ENCODE measurements at places on chromosomes 5 and 9. TPM values are rescaled to one million over a fixed set of nuclear protein-coding genes. Genes with fewer than 3 reads are reported as not detected.

DNA sequence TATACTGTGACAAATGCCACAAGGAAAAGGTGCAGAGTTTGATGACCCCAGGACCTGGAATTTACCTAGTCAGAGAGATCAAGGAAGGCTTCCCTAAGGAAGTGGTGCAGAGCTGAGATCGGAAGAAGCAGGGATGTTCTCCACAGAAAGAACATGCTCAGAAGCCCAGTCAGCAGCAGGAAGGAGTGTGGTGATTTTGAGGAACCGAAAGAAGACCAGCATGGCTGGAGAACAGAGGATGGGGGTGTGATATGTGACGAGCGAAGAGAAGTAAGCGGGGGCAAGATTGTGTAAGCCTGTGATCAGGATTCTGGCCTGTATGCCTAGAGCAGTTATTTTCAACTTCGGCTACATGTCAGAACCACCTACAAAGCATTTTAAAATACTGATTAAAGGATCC, 18.7 kb upstream of the PIK3R1 start:
- no peak overlapping the region for H3K4me3 ChIP-seq
- H3K27me3 ChIP-seq: no peaks in the 10 kb centered on the region
- H3K4me1 ChIP-seq: peaks cover 9% of the 10 kb centered on the region
- DNase-seq: no peak
- no peaks in the 10 kb centered on the region for H3K36me3 ChIP-seq

- H3K4me3 ChIP-seq: no peak overlapping the region
- no peaks in the 10 kb centered on the region for H3K36me3 ChIP-seq
- no peaks in the 10 kb centered on the region for H3K4me1 ChIP-seq
- no peak for DNase-seq
- no peaks in the 10 kb centered on the region for H3K27me3 ChIP-seq
These were observed 151.8 kb upstream of the RASA1 start for GRCh38 chr5:87115839-87116364.

The FOXD4 gene
- total RNA-seq: 0.23 TPM

GRCh38 chr5:173573126-173573960, 43.1 kb downstream of the BOD1 start:
- no peak overlapping the region for H3K27ac ChIP-seq
- no peaks in the 10 kb centered on the region for H3K36me3 ChIP-seq
- no peaks in the 10 kb centered on the region for H3K4me1 ChIP-seq
- DNase-seq: peak; percentile 71

DNA sequence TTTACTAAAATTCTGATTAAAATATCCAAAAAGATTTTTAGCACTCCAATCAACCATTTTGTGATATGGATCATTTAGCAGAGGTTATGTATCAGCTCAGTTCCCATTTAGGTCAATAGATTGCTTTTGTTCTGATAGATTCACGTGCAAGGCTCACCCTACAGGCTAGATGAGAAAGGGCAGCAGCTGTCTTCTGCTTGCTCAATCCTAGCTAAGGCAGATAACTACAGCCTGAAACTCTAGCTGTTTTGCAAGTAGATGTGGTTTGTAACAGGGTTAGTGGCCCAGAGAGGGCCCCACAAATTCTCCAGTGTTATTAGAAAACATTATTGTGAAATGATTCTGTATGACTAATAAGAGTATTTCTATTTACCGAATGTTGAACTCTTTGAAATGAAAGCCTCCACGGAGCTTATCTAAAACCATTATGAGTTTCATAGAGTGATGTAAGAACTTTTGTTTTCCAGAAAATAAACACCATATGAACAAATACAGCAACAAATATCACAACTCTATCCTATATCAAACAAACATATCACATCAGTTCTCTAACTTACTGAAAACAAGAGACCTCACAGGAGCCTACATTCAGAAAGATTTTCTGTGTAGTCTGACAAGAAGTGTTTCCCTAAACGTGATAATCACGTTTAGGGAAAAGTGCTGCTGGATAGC, 841.9 kb upstream of the ACO1 start:
- H3K36me3 ChIP-seq: no peaks in the 10 kb centered on the region
- no peaks in the 10 kb centered on the region for H3K27me3 ChIP-seq
- peak; percentile 29 for DNase-seq

GRCh38 chr9:90433398-90433941, 209.2 kb downstream of the DIRAS2 start:
- H3K4me1 ChIP-seq: no peaks in the 10 kb centered on the region
- DNase-seq: no peak
- H3K27me3 ChIP-seq: no peaks in the 10 kb centered on the region

- no peak for DNase-seq
- peak overlapping the region; percentile 79 for H3K27ac ChIP-seq
These were observed 548 bp downstream of the CEP120 start for GRCh38 chr5:123422433-123423277.

DNA sequence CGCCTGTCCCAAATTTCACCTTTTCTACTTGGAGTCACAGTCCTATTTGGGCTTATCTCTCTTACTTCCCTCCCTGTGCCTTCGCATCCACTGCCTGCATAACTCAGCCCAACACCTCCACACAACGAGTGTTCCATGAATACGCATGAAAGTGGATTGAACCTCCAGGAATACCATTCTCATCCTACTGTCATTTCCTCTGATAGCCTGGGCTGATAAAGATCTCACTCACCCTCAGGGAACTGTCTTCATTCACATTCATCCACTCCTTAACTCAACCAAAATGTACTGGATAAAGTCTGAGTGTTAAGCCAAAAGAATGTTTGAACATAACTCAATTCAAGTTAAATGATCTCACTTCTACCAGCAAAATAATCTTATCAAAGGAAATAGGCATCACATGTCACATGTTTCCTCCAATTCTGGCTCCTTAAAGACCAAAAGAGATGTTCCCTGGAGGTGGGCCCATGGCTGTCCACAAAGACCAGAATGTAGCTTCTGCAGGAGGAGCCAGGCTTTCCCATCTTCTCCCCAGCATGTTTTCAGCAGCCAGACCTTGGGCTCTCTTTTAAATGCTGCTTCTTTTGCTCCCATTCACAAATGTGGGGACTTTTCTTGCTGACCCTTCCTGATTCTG, 28.4 kb upstream of the TRIO start:
- DNase-seq: no peak
- H3K4me3 ChIP-seq: no peak overlapping the region
- H3K36me3 ChIP-seq: no peaks in the 10 kb centered on the region
- no peaks in the 10 kb centered on the region for H3K27me3 ChIP-seq
- no peak overlapping the region for H3K27ac ChIP-seq
- H3K4me1 ChIP-seq: no peaks in the 10 kb centered on the region

GRCh38 chr9:72952914-72953313, at the start of gene ALDH1A1:
TSS of gene ALDH1A1 (minus strand) at chr9:72953053. CDS start at chr9:72953000, 53 bp downstream.
- H3K27ac ChIP-seq: peak within 1 kb of the TSS; percentile 51
- no peaks in the 10 kb centered on the region for H3K27me3 ChIP-seq
- peak within 1 kb of the TSS; percentile 40 for H3K4me3 ChIP-seq
- peaks cover 8% of the 10 kb centered on the region for H3K4me1 ChIP-seq
- H3K36me3 ChIP-seq: no peaks in the 10 kb centered on the region

GRCh38 chr9:126327006-126327713, 531 bp downstream of the MVB12B start:
- peaks cover 2% of the 10 kb centered on the region for H3K4me1 ChIP-seq
- peak overlapping the region; percentile 67 for H3K27ac ChIP-seq
- no peaks in the 10 kb centered on the region for H3K36me3 ChIP-seq
- H3K27me3 ChIP-seq: no peaks in the 10 kb centered on the region

The FOXD4L5 gene
- not detected for total RNA-seq

GRCh38 chr5:159240301-159240870, 22.7 kb upstream of the UBLCP1 start:
- H3K27ac ChIP-seq: no peak overlapping the region
- no peaks in the 10 kb centered on the region for H3K4me1 ChIP-seq
- H3K36me3 ChIP-seq: no peaks in the 10 kb centered on the region

- H3K4me3 ChIP-seq: no peak overlapping the region
- no peak for DNase-seq
- H3K4me1 ChIP-seq: no peaks in the 10 kb centered on the region
- H3K27me3 ChIP-seq: no peaks in the 10 kb centered on the region
- no peaks in the 10 kb centered on the region for H3K36me3 ChIP-seq
These were observed 212.9 kb downstream of the ACTL7B start for GRCh38 chr9:108642871-108643270.

DNA sequence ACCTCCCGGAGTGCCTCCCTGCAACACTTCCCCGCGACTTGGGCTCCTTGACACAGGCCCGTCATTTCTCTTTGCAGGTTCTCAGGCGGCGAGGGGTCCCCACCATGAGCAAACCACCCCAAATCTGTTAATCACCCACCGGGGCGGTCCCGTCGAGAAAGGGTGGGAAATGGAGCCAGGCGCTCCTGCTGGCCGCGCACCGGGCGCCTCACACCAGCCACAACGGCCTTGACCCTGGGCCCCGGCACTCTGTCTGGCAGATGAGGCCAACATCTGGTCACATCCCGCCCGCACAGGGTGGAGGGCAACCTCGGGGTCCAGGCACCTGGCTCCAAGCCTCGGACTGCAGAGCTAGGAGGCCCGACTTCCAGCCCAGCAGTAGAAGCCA, 776 bp upstream of the TERT start:
- H3K27ac ChIP-seq: no peak overlapping the region
- H3K27me3 ChIP-seq: no peaks in the 10 kb centered on the region
- H3K4me3 ChIP-seq: no peak overlapping the region

The CAMK4 gene
- 0.36 TPM for total RNA-seq

DNA sequence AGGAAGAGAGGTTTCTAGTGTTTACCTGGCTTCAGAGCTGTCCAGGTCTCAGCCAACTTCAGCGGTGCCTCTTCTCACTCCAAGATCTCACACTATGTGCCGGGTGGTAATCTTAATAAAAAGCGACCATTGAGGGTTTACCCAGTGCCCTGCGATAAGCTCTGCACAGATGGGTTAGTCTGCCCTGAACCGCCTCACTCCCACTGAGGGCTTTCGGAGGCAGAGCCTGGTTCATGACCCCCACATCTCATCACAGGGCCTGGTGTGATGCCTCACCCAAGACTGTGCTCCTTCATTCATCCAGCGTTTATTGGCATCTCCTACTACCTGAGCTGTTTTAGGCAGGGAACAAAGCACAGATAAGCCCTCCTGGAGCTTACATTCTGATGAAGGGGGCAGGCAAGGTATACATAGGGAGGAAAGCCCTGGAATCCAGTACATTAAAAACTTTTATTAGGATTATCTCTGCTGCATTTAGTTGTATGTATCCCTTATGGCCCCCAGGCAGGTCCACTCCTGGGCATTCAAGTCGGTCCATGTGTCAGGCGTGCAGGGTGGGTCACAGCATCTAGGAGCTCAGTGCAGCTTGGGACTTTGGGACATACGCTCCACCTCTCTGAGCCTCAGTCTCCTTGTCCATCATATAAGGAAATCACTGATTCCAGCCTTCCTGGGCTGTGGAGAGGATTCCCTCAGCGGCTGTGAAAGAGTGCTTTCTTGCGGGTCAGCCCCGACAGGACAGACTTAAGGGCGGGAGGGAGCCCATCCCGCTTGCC, 613 bp upstream of the COL15A1 start:
- peaks cover 3% of the 10 kb centered on the region for H3K4me1 ChIP-seq
- no peaks in the 10 kb centered on the region for H3K27me3 ChIP-seq
- no peaks in the 10 kb centered on the region for H3K36me3 ChIP-seq
- peak overlapping the region; percentile 63 for H3K4me3 ChIP-seq
- DNase-seq: no peak

- DNase-seq: no peak
- no peaks in the 10 kb centered on the region for H3K27me3 ChIP-seq
- no peaks in the 10 kb centered on the region for H3K36me3 ChIP-seq
- no peaks in the 10 kb centered on the region for H3K4me1 ChIP-seq
These were observed 4.2 kb upstream of the RNF180 start for GRCh38 chr5:64161420-64161819.

The DDX4 gene
- total RNA-seq: not detected

The PRDM9 gene
- not detected for total RNA-seq

DNA sequence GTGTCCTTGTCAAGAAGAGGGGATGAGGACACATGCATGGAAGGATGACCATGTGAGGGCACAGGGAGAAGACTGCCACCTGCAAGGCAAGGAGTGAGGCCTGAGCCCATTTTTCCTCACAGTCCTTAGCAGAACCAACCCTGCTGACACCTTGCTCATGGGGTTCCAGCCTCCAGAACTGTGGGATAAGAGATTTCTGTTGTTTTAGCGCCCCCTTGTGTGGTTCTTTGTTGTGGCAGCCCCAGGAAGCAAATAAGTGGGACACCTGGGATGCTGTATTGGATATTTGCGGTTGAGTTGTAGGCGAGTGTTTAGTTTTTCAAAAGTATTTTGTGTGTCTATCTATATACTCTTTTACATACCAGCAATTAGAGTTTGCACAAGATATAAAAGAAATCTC, 206.4 kb downstream of the NXNL2 start:
- no peak overlapping the region for H3K27ac ChIP-seq
- H3K4me1 ChIP-seq: peaks cover 1% of the 10 kb centered on the region
- H3K27me3 ChIP-seq: no peaks in the 10 kb centered on the region
- no peaks in the 10 kb centered on the region for H3K36me3 ChIP-seq

The PCDHB9 gene
- 3.7 TPM for total RNA-seq

DNA sequence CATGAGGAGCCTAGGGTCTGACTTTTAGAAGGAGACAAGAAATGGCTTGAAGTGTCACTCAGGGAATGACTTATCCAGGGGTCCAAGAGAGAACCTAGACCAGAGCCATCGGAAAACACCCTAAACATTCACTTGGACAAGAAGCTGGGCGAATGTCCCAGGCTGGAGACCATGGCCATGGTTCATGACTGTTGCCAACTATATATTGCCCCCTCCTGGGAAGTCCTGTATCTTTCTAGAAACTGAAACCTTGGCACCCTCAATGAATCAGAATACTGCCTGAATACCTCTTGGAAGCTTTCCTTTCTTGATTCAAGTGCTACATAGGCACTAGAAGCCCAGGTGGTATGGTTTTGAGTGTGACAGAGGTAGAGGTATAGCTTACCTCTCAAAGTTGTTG, 29.9 kb downstream of the TRMO start:
- no peaks in the 10 kb centered on the region for H3K27me3 ChIP-seq

DNA sequence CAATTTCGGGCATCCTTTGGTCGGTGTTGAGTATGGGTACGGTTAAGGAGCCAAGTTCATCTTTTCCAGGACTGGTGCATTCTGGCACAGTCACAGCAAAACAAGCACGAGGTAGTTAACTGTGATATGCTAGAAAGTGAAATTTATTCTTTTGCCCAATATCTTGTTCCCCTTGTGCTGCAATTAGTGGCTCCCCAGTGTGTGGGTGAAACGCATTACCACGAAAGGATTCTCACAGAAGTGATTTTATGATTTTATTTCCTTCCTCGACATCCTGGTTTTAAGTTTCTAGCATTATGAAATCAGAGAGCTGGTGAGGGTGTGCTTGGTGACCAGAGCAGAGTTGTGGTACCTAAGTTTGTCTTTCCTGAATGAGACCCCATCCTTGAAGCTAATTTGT, 1.5 kb downstream of the FRMPD1 start:
- H3K27ac ChIP-seq: no peak overlapping the region

- no peak for DNase-seq
- no peaks in the 10 kb centered on the region for H3K27me3 ChIP-seq
- H3K36me3 ChIP-seq: no peaks in the 10 kb centered on the region
- H3K4me1 ChIP-seq: no peaks in the 10 kb centered on the region
- no peak overlapping the region for H3K27ac ChIP-seq
- H3K4me3 ChIP-seq: no peak overlapping the region
These were observed 23.5 kb downstream of the SAXO1 start for GRCh38 chr9:19009391-19009965.

- no peaks in the 10 kb centered on the region for H3K36me3 ChIP-seq
- H3K4me1 ChIP-seq: no peaks in the 10 kb centered on the region
- no peaks in the 10 kb centered on the region for H3K27me3 ChIP-seq
- no peak overlapping the region for H3K27ac ChIP-seq
These were observed 23.7 kb downstream of the RALGPS1 start for GRCh38 chr9:126938327-126938726.

The FLT4 gene
- total RNA-seq: 6.5 TPM

Data from ovary (tissue), 10 donors.